Central memory CD8-positive, alpha-beta T cell (primary cell): ENCODE measurements at places on chromosomes 5 and 9.

DNA sequence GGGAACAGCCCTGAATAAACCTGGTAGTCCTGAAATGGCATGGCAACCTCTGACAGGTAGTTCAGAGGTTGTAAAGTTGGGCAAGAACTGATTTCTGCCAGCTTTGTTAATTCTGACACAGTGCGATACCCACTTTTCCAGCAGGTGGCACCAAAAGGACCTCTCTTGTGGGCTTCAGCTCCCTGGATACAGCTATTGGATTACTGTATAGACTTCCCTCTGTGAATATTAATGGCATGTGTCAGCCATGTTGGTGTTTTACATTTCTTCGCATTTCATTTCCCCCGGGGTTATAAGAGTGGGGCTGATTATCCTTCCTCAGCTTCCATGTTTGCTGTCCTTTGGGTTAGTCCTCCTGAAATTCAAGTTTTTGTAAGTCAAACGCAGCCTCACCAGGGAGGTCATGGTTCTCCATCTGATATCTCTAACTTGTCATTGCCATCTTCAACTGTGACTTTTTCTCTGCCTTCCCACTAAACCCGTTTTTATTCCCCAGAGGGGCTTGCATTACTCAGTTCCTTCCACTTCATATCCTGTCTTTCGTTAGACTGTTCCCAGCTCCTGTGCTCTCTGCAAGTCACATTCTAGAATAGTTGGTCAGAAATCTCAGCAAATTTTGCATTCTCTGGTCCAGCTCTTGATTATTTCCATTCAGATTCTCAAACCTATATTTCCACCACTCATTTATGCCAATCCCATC lies 135.6 kb downstream of the LIFR start:
- H3K27ac ChIP-seq, result no peak overlapping the region
- H3K27me3 ChIP-seq, result peaks cover 43% of the 10 kb centered on the region
- H3K4me1 ChIP-seq, result no peaks in the 10 kb centered on the region
- H3K36me3 ChIP-seq, result no peaks in the 10 kb centered on the region
- DNase-seq, result no peak

DNA sequence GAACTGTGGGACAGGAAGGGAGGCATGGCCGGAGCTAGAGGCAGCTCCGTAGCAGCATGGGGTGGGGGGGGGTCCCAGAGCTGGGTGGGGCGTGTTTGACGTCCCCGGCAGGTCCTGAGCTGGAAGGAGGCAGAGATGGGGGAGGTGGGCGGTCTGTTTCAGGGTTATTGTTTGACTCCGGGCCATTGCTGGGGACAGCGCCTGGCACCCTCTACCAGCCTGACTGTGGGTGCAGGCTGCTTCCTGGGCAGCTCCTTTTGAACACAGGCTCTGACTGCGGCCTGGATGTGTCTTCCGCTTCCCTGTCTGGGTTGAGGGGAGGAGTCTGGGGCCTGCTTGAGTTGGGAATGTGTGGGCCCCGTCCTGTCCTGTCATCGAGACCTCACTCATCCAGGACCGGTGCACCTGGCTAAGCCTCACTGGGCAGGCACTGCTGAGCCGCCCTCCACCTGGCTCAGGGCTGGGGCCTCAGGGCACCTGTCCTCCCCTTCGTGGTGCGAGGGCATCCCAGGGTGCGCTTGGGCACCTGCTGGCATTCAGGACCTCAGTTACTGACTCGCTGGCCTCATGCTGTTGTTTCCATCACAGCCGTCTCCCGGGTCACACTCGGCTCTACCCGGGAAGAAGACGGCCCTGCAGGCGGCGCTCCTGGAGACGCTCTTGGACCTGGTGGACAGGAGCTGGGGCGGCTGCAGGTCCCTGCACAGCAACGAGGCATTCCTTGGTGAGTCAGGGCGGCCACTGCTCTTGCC lies 26.5 kb downstream of the CEP72 start:
- no peaks in the 10 kb centered on the region for H3K4me1 ChIP-seq
- no peaks in the 10 kb centered on the region for H3K27me3 ChIP-seq
- H3K36me3 ChIP-seq, result peaks cover 10% of the 10 kb centered on the region
- no peak for DNase-seq

GRCh38 chr9:95953986-95954385 lies 78.5 kb downstream of the ERCC6L2 start:
- no peaks in the 10 kb centered on the region for H3K27me3 ChIP-seq
- no peak for DNase-seq
- no peak overlapping the region for H3K27ac ChIP-seq
- H3K4me3 ChIP-seq, result no peak overlapping the region

DNA sequence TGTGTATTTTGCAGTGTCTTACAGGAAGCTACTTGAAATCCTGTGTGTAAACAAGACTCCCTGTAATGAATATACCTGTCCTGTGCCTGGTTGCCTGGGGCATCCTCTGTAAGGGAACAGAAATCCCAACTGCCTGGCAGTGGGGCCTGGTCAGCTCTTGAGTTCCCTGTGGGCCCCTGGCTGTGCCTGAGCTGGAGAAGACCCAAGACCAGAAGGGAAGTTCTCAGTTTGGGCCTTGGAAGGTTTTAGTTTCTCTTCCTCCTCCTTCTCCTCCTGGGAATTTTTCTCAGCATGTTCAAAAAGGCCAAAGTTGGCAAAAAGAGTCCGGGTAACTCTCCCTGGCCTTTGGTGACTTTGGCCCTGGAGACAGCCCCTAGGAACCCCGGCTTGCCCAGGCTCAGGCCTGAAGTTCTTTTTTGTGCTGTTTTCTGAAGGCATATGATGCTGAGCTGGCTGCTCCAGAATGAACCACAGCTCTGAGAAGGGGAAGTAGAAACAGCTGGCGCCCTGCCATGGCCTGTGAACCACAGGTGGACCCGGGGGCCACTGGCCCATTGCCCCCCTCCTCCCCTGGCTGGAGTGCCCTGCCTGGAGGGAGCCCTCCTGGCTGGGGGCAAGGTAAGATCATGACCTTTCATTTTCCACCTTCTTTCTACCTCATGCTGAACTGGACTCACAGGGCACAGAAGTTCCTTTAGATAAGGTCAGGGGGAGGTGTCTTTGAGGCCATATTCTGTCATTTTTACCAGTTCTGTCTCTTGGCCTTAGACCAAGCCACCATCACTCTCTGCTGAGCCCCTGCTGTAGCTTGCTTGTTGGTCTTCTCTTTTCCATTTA lies 5.8 kb downstream of the TMEM268 start:
- H3K27ac ChIP-seq, result peak overlapping the region; percentile 76
- peaks cover 11% of the 10 kb centered on the region for H3K36me3 ChIP-seq
- no peaks in the 10 kb centered on the region for H3K27me3 ChIP-seq
- peaks cover 44% of the 10 kb centered on the region for H3K4me1 ChIP-seq
- H3K4me3 ChIP-seq, result no peak overlapping the region

DNA sequence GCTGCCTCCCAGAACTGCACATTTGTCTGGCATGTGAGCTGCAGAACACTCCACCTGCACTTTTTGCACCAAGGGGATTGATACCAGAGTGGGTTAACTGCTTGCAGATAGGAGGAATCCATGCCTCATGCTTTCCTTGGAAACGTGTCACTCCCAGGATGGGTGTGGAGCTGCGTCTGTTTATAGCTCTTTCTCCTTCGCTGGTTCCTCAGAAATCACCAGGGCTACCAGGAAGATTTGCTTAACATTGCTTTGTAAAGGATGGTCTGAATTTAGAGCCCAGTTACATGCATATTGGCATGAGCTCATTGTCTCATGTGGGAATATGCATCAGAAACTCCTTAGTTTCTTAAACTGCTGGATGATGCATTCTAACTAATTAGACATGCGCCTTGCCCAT lies 234.6 kb downstream of the GADD45G start:
- no peak overlapping the region for H3K27ac ChIP-seq
- peaks cover 49% of the 10 kb centered on the region for H3K27me3 ChIP-seq
- DNase-seq, result no peak
- H3K36me3 ChIP-seq, result no peaks in the 10 kb centered on the region
- H3K4me3 ChIP-seq, result no peak overlapping the region

- H3K27me3 ChIP-seq, result no peaks in the 10 kb centered on the region
- H3K36me3 ChIP-seq, result no peaks in the 10 kb centered on the region
- H3K4me3 ChIP-seq, result no peak overlapping the region
- no peak for DNase-seq
Measured at GRCh38 chr9:117013440-117013995, 326.4 kb downstream of the TRIM32 start.

GRCh38 chr5:146646441-146646840 lies 130.5 kb upstream of the GPR151 start:
- DNase-seq, result no peak
- peaks cover 27% of the 10 kb centered on the region for H3K36me3 ChIP-seq
- H3K27ac ChIP-seq, result no peak overlapping the region
- H3K4me1 ChIP-seq, result no peaks in the 10 kb centered on the region
- no peak overlapping the region for H3K4me3 ChIP-seq
- no peaks in the 10 kb centered on the region for H3K27me3 ChIP-seq

DNA sequence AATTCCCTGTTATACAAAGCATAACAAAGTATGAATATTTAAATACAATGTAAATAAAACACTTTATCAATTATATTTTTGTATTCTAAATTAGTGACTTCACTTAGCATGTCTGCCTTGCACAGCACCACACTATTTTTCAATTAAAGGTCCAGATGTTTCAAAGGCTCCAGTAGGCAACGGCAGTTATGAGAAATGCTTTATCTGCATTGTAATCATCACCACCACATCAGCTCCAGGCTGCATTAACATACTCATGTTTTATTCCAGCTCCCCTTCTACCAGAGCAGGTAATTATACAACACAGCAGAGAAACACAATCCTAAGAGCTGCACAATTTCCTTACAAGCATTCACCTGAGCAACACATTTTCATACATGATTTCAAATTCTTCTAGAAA lies 102.8 kb downstream of the MAPKAP1 start:
- H3K4me1 ChIP-seq, result peaks cover 29% of the 10 kb centered on the region
- no peak overlapping the region for H3K27ac ChIP-seq
- no peak overlapping the region for H3K4me3 ChIP-seq
- peaks cover 7% of the 10 kb centered on the region for H3K36me3 ChIP-seq
- no peaks in the 10 kb centered on the region for H3K27me3 ChIP-seq

GRCh38 chr9:17614903-17615302 lies 36.0 kb downstream of the SH3GL2 start:
- H3K4me3 ChIP-seq, result no peak overlapping the region
- H3K27ac ChIP-seq, result no peak overlapping the region
- H3K36me3 ChIP-seq, result no peaks in the 10 kb centered on the region
- H3K27me3 ChIP-seq, result no peaks in the 10 kb centered on the region
- no peaks in the 10 kb centered on the region for H3K4me1 ChIP-seq

GRCh38 chr9:2691626-2692025 lies 25.7 kb upstream of the KCNV2 start:
- H3K27me3 ChIP-seq, result no peaks in the 10 kb centered on the region
- DNase-seq, result no peak
- no peak overlapping the region for H3K27ac ChIP-seq

DNA sequence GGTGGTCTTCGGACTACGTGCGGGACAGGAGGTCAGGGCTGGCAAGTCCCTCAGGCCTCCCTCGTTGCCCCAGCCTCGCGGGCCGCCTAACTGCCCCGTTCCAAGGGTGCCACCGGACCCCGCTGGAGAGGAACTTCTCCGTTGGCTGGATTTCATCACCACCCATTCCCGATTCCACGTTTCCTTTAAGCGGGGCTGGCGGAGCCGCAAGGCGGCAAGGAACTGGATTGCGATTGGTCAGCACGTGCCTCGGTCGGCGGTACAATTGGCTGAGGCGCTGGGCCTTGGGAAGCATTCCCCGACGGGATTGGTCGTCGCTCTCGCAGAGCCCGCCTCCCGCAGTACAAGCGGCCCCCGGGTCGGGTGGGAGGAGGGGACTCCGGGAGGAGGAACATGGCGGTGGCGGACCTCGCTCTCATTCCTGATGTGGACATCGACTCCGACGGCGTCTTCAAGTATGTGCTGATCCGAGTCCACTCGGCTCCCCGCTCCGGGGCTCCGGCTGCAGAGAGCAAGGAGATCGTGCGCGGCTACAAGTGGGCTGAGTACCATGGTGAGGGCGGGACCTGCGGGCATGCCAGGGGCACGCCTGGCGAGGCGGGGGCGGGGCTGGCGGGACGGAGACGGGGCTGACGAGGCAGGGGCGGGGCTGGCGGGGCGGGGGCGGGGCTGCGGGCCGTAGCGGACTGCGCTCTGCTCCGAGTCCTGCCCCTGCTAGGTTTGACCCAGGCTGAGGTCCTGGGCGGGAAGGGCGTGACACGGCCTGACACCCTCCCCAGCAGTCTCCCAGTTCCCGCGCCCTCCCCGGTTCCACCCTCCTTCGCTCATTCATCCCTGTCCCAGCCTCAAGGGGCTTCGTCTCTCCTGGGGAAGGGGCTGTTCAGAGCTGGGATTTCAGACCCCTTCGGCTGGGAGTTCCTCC lies at the start of gene PHPT1:
TSS of gene PHPT1 (plus strand) at position 372 of the 922 bp plus-strand sequence. CDS start at position 394, 22 bp downstream.
- DNase-seq, result peak; percentile 95
- H3K4me1 ChIP-seq, result peaks cover 18% of the 10 kb centered on the region
- peak within 1 kb of the TSS; percentile 94 for H3K27ac ChIP-seq
- peaks cover 37% of the 10 kb centered on the region for H3K36me3 ChIP-seq
- no peaks in the 10 kb centered on the region for H3K27me3 ChIP-seq

GRCh38 chr5:160082614-160083500 lies 36.4 kb downstream of the PWWP2A start:
- H3K36me3 ChIP-seq, result peaks cover 7% of the 10 kb centered on the region
- H3K4me1 ChIP-seq, result no peaks in the 10 kb centered on the region
- H3K27ac ChIP-seq, result no peak overlapping the region
- no peaks in the 10 kb centered on the region for H3K27me3 ChIP-seq

DNA sequence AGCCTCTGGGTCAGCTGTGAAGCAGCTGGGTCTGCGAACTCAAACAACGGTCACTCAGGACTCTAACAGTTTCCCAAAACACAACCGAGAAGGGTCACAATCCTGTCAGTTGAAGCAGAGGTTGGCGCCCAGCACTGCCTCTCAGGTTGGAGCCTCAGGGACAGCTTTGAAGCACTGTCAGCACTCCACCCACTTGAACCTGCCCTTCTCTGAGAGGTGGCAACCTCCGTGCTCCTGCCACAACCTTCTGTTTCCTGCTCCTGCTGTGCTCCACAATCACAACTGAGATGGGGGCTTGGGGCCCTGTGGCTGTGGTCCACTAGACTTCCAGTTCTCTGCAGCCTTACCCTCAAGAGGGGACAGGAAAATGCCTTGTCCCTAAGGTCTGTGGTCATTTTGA lies 21.7 kb upstream of the LCP2 start:
- peaks cover 19% of the 10 kb centered on the region for H3K4me1 ChIP-seq
- no peaks in the 10 kb centered on the region for H3K27me3 ChIP-seq
- DNase-seq, result no peak
- H3K4me3 ChIP-seq, result no peak overlapping the region

- no peaks in the 10 kb centered on the region for H3K27me3 ChIP-seq
- no peaks in the 10 kb centered on the region for H3K36me3 ChIP-seq
- H3K4me1 ChIP-seq, result no peaks in the 10 kb centered on the region
- H3K27ac ChIP-seq, result no peak overlapping the region
- DNase-seq, result no peak
Measured at GRCh38 chr5:164652276-164652660, 1146.8 kb downstream of the MAT2B start.

DNA sequence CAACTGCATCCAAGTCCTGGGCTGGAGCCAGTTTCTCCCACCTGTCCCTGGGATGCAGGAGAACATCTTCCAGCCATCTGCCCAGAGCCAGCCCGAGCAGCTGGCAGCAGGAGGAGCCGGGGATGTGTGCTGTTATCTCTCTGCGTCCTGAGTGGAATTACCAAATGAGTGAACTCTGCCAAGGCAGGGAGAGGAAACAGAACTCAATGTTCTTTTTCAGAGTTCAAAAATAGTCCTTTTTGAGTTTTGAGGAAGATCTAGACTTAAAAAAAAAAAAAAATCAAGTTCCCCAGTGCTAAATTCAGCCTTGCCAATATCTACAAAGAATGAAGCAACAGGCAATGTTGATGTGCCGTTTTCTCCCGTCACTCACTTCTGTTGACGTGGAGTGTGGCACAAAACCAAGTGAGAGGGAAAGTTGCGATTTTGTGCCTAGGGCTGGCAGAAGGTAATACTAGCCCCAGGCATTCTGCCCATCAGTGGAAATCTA lies 56.2 kb downstream of the TMOD1 start:
- no peaks in the 10 kb centered on the region for H3K36me3 ChIP-seq
- DNase-seq, result no peak
- peaks cover 56% of the 10 kb centered on the region for H3K27me3 ChIP-seq
- no peak overlapping the region for H3K4me3 ChIP-seq

GRCh38 chr9:112764837-112765236 lies 14.3 kb downstream of the SNX30 start:
- H3K4me3 ChIP-seq, result no peak overlapping the region
- H3K27me3 ChIP-seq, result no peaks in the 10 kb centered on the region
- no peak overlapping the region for H3K27ac ChIP-seq
